ENCODE measurements at places on chromosomes 1 and 21.

DNA sequence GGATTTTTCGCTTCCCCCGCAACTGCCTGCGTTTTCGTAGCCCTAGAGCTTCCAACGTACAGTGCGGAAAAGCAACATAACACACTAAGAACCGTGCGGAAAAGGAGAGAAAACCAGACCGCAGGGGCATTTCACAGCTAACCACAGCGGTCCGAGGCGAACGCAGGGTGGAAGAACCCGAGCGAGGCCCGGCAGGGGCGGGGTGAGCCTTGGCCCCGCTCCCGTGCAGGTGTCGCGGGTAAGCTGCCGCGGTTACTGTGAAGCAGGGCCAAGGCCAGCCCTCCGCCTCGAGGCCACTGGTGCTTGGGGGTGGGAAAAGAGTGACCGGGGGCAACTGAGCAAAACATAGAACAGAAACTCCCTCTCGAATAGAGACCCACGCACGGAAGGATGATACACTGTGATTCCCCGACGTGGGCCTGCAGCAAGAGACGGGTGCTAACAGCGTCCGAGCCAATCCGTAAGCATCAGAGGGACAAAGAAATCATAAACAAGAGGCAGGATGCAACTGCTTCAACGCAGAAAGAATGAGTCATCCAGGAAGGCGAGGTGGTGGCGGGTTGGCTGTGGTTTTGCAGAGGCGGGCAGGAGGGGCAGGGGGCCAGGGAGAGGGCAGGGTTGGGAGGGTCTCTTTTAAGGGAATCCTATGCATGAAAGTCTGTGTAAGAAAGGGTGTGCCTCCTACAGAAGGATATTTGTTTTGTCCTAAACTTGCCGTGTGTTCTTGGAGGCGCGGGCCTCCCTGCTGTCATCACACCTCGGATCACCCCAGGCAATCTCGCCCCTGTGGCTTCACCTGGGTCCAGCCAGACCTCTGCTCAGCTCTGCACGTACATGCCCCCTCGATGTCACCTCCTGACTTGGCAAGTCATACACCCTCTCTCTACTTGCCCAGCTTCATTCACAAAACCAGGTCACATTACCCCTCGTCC, 7.3 kb downstream of the GNG4 start:
- no peak for DNase-seq

GRCh38 chr1:115113766-115114165, 24.5 kb upstream of the TSPAN2 start:
- DNase-seq: no peak

DNA sequence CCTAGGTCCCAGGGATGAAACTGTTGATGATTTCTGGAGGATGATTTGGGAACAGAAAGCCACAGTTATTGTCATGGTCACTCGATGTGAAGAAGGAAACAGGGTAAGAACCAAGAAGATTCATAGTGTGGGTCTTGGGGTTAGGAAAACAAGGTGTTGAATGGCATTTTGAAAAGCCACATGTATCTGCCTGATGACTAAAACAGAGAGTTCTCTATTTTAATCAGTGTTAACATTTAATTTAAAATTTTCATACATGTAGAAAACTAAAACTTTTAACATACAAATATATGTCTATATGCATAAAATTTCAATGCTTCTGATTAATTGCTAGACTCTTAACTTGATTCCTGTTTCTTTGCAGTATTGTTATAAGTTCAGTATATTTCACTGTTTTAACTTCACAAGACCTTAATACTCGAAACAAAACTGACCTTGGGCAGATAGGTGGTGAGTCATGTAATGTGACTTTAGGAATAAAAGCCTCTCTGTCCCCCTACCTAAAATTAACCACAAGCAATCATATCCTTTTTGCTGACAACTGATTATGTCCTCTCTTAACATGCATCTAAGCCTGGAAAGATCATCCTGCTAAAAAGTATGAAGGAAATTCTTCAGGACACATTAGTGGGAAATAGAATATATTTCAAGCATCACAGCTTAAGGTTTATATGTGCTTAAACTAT, 95.6 kb downstream of the PTPRC start:
- no peak for DNase-seq

DNA sequence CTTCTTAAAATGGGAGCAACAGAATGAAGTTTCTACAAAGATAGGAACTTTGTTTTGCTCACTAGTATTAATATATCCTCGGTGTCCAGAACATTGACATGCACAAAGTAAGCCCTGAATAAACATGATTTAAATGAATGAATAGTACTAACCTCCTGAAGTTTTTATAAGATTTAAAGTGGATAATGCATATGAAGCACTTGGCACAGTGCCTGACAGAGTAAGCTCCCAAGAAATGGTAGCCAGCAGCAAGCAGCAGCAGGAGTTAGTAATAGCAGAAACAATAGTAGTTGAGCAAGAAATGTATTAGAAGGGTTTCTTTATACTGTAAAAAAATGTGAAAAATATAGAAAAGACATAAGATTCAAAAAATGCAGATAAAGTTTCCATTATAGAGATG, 258.1 kb upstream of the C1orf87 start:
- no peak for DNase-seq

DNA sequence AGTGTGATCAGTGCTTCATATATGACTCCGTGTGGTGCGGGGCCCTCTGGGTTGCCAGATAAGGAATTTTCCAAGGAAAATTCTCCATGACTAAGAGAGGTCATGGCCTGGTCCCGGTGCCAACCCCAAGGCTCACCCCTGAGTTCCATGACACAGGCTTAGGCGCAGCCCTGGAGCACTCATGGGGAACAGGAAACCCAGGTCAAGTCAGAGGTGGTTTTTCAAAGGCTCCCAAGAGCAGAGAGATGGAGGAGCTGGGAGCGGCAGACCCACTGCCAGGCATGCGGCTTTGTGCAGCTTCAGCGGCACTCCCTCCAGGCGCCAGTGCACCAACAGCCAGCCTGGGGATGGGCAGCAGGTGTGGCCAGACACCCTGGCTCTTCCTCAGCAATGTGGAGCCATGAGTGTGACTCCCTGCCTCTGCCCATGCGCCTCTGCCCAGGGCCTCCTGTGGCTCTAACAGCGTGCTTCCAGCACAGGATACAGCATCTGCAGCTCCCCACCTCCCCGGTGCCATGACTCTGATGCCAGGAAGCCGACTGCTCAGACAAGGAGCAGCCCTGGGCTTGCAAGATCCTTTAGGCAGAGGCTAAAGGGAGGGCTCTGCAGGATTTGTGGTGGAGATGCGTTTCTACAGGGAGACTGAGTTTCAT, 47.3 kb downstream of the GPR161 start:
- no peak for DNase-seq
